ENCODE measurements at places on chromosomes 7 and 10. TPM values are rescaled to one million over a fixed set of nuclear protein-coding genes. Genes with fewer than 3 reads are reported as not detected.

The SSC4D gene
- 0.76 TPM for total RNA-seq

The MBL2 gene
- not detected for total RNA-seq

The GIMAP4 gene
- total RNA-seq = 59.2 TPM

GRCh38 chr7:3043544-3044371, at the start of gene CARD11:
TSS of gene CARD11 (minus strand) at chr7:3043867. CDS start at chr7:2958506, 85,361 bp downstream.
- no peaks in the 10 kb centered on the region for H3K27me3 ChIP-seq
- peak within 1 kb of the TSS; percentile 21 for H3K4me3 ChIP-seq
- H3K36me3 ChIP-seq = no peaks in the 10 kb centered on the region
- H3K27ac ChIP-seq = no peak within 1 kb of the TSS

- H3K4me1 ChIP-seq = no peaks in the 10 kb centered on the region
- no peak overlapping the region for H3K4me3 ChIP-seq
- DNase-seq = no peak
- no peaks in the 10 kb centered on the region for H3K27me3 ChIP-seq
- no peak overlapping the region for H3K27ac ChIP-seq
These were observed 203.5 kb upstream of the PHF14 start for GRCh38 chr7:10770176-10770575.

GRCh38 chr7:95669513-95669912, 73.2 kb upstream of the PDK4 start:
- no peaks in the 10 kb centered on the region for H3K36me3 ChIP-seq
- H3K27ac ChIP-seq = no peak overlapping the region
- DNase-seq = no peak
- no peaks in the 10 kb centered on the region for H3K4me1 ChIP-seq

DNA sequence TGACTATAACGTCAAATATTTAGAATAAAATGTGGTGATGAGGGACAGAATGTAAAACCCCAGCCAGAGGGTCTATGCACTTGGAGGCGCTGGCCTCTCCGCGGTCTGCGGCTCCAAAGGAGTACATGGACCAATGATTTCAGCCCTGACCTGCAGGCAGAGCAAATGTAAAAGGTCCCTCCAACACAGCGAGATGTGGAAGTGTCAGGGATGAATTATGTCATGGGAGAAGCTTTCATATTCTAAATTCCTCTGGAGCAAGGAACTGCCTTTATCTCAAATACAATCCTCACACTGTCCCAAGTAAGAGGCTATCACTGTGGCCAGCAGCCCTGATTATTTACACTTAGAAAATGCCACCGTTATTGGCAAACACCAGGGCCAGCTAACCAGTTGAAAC, 139.4 kb downstream of the GFRA1 start:
- H3K27ac ChIP-seq = no peak overlapping the region
- no peaks in the 10 kb centered on the region for H3K36me3 ChIP-seq
- no peaks in the 10 kb centered on the region for H3K27me3 ChIP-seq

- no peak for DNase-seq
- H3K27me3 ChIP-seq = no peaks in the 10 kb centered on the region
- H3K4me1 ChIP-seq = no peaks in the 10 kb centered on the region
- no peaks in the 10 kb centered on the region for H3K36me3 ChIP-seq
- no peak overlapping the region for H3K27ac ChIP-seq
- H3K4me3 ChIP-seq = no peak overlapping the region
These were observed 19.3 kb upstream of the FAM13C start for GRCh38 chr10:59381687-59382086.

DNA sequence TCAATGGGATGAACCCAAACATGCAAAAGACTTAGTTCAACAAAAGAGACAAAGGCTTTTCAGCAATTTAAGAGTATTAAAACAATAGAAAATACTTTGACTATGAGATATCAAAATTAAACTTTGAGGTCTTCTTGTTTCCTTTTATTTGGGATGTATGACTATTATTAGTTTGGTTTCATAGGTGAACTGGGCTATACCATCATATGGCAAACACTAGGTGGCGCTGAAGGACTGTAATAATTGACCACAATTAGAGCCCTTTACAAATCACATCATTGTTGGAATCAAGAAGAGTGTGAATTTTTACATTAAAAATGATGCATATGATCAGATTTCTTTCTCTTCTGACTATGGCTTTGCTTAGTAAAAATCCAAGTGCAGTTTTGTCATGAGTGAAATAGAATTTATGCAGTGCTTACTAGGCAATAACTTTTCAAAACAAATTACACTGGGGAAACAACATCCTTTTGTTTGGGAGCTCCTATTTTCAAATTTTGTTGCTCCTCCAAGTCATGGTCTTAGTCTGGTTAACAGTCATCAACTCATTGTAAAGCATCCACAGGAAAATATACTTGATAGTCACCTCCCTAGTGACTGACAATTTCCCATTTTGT, 14.7 kb upstream of the NXPH1 start:
- DNase-seq = no peak
- no peaks in the 10 kb centered on the region for H3K36me3 ChIP-seq

DNA sequence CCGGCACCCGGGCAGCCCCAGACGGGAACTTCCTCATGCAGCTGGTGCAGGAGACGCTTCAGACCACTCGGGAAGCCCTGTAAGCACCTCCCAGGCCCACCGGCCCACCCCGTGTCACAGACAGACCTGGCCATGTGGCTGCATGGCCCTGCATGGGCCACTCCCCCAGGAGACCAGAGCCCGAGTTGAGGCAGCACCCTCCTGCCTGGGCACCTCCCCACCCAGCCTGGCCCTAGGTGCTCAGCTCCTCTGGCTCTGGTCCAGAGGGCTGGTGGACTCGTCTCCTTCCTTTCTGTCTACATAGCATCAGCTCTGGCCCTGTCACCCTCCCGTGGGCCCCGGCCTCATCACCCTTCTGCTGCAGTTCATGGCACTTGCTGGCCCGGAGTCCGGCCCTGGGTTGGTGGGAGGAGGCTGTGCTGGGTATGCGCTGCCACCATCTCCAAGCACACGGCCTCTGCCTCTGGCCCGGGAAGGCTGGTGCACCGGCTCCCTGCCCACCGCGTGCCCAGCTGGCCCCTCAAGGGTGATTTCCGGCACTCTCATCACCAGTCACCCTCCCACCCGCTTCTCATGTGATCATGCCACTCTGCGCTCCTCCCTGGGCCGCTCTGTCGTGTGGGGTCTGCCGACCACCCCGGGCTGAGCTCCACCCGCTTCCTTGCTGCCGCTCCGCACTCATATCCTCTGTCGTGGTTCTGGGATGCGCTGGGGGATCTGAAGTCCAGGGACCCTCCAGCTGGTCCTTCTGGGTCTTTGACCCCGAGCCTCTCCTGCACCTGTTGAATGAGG, 53.1 kb upstream of the DPYSL4 start:
- DNase-seq = peak; percentile 29
- no peaks in the 10 kb centered on the region for H3K27me3 ChIP-seq
- H3K4me1 ChIP-seq = no peaks in the 10 kb centered on the region

Data from left lung (tissue), 14 donors.